ENCODE measurements at places on chromosomes 2 and 18.

DNA sequence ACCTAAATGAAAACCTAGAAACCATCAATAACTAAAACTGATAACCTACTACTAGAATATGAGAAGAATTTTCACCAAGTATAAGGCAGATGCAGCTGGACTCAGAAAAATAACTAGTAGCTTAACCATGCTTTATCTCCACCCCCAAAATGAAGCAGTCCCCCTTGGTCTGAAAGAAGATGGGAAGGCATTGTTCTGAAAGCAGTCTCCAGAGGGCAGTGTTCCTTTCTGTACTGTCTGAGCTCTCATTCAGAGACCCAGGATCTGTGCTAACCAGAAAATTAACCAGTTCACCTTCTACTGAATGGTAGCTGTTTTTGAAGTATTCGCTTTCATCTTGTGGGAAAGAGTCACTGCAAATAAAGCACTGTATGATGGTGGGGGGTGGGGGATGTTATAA, 273.0 kb downstream of the PDE11A start:
- peak; percentile 36 for DNase-seq

GRCh38 chr18:55252901-55253300, 293.6 kb upstream of the CCDC68 start:
- no peak for DNase-seq

- DNase-seq = peak; percentile 18
Measured at GRCh38 chr2:84458551-84459017, 496 bp downstream of the SUCLG1 start.

GRCh38 chr2:178650554-178650953, 156.7 kb downstream of the TTN start:
- no peak for DNase-seq

DNA sequence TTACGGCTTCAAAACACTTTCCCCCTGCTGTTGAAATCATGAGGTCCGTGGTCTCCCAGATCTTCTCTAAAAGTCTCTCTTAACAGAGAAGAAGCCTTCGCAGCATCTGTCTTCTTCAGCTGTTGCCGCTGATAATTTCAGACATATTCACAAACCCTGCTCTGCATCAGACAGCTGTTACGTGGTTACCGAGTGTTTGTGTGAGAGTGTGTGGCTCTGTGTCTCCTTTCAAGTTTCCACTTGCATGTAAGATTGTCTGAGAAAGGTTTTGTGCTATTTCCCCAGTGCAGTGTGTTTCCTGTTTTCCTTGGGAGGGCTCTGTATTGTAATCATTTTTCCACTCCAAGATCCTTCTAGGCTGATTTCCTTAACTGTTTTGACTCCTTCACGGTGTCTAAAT, 32.8 kb downstream of the MAIP1 start:
- peak; percentile 60 for DNase-seq

- DNase-seq = peak; percentile 54
Measured at GRCh38 chr2:191262436-191262835, 17.2 kb downstream of the MYO1B start.

DNA sequence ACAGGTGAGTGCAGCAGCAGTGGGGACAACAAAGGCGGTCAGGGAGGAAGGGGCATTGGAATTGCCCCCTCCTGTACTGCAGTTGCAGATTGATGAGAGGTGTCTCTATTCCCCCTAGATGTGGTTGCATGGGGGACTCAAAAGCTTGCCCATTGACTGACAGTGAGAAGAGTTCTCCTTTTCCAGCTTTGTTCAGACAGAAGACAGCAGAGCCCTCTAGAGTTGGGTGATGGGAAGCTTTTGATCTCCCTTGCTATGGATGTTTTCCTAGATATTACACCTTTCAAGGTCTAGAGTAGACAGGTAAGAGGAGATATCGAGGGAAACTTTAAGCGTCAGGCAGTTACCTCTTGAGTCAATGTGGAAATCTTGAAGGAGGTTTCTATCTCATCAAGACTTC, 2.9 kb downstream of the PROKR1 start:
- DNase-seq = peak; percentile 21

DNA sequence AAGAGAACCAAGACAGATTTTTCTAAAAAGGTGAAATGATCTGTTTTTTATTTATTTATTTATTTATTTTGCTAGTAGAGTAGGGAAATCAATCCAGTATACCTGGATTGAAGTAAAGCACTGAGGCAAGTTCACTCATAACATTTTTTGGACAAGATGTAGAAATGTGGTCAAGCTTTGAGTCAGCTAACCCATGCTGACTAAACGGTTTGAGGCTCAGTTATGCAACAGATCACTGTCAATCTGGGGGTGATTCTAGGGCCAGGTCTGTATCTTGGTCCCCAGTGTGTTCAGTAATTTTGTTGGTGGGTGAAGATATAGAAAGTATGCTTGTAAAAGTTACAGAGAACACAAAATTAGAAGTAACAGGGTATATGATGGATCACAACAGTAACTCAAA, 60.2 kb downstream of the RMDN2 start:
- DNase-seq = peak; percentile 92

DNA sequence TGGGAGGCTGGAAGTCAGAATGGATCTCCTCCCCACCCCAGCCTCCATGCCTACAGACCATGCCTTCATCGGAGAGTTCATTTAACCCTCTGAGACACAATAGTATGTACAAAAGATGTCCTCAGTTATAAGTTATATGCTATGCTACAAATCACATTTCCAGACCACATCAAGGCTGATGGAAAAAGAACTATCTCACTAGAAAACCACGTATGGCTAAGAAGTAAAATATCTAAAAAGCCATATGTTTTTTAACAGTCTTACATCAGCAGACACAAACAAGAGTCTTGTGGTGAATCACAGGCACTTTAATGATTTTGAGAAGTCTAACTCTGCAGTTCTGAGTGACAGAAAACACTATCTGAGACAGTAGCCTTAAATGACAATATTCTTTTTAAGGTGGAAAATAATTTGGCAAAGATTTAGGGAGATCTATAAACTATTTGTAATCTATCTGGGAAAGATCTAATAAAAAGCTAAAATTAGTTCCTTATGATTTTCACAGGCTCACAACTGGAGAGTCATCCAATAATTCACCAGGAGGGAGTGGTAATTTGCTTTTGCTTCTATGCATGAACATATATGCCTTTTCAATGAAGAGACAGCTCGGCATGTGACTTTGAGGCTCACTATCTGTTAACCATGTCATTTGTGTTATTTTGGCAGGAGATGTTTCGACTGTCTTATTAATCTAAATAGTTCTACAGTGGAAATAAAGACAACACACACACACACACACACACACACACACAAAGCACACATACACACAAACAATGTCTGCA, 197.5 kb downstream of the IRS1 start:
- peak; percentile 50 for DNase-seq

DNA sequence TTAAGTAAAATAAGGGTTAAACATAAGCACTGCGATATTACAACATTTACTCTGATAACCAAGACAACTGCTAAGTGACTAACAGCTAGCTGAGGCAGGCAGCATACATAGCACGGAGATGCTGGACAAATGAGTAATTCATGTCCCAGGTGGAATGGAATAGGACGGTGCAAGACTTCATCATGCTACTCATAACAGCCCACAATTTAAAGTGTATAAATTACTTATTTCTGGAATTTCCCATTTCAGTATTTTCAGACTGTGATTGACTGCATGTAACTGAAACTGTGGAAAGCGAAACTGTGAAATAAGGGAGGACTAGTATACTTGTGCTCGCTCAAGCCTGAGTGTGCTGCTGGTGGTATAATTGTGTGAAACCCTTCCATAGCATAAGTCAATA, 12.9 kb downstream of the IER3IP1 start:
- peak; percentile 90 for DNase-seq

- DNase-seq = no peak
Measured at GRCh38 chr2:235206399-235206798, 254.6 kb downstream of the SH3BP4 start.

GRCh38 chr2:206873423-206873822, 65.9 kb upstream of the CPO start:
- DNase-seq = no peak

DNA sequence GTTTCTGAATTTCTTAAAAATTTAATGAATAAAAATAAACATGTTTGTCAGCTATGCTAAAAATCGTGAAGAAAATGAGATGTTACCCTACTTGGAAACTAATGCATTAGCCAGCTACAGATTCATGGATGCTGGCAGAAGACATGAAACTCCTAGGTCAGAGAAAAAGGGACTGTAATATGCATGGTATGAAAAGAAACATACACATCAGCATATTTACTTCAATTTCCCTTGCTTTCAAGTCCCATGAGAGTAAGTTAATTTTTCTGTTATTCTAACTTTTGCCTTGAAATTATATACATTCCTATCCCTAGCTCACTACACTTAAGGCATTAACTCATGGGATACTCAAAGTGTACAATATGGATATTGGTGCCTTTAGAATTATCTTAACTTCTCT, 2041.4 kb upstream of the LRRTM1 start:
- DNase-seq = no peak

DNA sequence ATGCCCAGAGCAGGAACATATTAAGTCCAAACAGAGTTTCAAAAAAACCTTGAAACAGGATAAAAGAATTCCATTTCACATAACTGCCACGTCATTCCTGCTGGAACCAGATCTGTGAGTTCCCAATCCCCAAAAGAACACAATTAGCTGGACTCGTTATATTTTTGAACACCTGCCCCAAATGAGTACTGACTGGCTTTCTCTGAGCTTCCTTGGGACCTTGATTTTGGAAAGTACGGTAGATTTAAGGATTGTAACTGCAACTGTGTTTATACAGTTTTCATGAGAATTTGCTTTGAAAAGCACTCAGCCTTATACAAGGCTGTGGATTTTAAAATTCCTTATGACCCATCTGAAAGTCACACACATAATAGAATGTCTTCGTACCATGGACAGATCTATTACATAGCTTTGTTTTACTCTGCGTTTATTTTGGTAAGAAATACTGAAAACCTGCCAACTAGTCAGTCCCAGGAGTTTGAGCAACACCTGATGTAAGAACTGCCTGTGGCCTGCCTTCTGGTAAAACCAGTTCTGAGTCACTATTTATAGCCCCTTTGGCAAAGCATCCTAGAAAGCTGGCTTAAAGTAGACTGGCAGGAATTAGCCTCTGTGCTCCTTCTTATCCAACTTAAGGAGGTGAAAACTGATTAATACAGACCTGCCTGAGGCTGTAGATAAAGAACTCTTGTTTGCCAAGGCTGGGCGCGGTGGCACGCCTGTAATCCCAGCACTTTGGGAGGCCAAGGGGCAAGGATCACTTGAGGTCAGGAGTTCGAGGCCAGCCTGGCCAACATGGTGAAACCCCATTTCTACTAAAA, 48.1 kb downstream of the MERTK start:
- DNase-seq = peak; percentile 95

DNA sequence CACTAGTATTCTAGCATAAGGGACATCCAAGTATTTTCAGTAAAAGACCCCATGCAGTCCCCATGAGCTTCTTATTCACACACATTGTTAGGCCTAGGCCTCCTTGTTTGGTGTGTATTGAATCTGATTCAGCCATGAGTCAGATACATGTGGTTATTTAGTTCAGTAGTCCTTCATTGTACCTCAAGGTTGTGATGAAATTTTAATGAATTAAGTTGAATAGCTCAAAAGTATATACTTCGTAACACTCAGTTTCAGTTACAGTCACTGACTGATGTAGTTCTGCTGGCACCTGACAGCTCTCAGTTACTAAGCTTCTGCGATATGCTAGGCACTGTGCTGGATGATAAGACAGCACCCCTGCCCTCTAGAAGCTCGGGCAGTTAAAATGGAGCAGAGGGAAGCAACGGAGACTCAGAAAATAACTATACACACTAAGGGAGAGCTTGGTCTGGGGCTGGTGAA, 86.4 kb downstream of the XRCC5 start:
- DNase-seq = peak; percentile 94

DNA sequence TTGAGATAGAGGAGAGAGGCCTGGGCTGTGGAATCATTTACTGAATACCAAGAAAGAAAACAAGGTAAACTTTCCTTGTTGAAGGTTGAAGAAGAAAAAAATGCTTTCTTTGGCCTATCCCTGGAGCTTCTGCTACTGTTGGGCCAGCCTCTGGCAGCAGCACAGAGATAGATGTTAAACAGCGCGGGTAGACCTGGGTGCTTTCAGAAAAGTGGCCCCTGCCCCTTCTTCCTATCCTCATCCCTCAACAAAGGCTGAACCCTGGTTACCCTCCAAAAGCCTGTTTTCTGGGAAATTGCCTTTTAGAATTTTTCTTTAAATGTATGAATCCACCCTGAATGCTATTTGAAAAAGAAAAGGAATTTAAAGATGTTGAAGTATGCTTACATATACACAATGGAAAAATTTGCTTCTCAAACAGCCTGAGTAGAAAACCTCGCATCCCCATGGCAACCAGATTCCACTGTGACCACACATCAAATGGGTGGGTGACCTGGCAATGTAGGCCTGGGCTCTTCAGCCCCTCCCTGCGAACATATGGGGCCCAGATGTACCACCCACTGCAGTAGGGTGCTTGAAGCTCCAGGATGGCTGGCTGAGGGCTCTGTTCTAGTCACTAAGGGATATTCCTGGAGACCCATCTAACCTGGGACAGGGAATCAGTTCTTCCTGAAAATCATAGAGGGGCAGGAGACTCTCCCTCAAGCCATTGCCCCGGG, 23.4 kb upstream of the CHRNA1 start:
- DNase-seq = peak; percentile 99

- DNase-seq = peak; percentile 3
Measured at GRCh38 chr2:153163055-153163454, 315.5 kb downstream of the RPRM start.

- DNase-seq = no peak
Measured at GRCh38 chr2:237529452-237530402, 36.6 kb upstream of the PRLH start.

- no peak for DNase-seq
Measured at GRCh38 chr2:96085541-96086355, 30.6 kb downstream of the ADRA2B start.

DNA sequence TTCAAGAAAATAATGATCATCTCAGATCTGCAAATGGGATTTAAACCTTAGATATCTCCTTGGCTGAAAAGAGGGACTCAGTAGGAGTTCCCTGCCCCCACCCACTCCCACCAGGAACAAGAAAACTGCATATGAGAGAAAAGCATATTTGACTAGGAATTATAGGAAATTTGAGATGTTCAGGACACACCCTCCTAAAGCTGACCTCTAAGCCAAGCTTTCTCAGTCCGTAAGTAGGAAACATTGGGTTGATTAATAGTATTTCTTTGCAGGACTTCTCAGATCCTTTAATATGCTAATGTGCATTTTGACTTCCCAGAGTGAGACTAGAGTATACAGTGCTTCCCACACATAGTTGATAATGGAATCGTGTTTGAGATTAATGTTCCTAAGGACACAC, 47.8 kb upstream of the DAPL1 start:
- DNase-seq = no peak

- no peak for DNase-seq
Measured at GRCh38 chr2:34567128-34567527, 968.0 kb upstream of the FAM98A start.

DNA sequence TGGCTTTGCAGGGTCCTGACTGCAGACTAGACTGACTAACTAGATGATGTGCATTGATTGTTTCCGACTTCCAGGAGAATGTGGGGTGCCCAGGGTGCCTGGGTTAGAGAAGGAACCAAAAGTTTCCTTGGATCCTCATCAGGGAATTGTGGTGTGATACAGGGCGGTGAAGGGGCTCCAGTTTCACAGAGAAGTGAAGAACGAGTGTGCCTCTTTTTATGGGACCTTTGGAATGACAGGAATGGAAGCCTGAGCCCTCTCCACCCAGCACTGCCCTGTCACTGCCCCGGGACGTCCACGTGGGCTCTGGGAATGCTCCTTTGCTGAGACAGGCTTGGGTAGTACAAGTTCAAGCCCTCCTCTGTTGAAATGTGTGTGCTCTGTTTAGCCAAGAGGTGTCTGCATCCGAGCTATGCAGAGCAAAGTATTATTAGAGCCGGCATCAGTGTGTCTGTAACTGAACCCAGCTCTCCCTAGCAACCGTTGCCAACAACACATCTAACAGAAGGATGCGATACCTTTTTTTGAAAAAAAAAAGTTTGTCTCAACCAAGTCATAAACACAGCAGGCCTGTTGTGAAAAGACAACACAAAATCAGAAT, 183.6 kb downstream of the SMAD7 start:
- peak; percentile 60 for DNase-seq
